ENCODE measurements at places on chromosomes 6 and 20.
A peak's percentile ranks its signal among the peaks of the same experiment; 100 is the strongest.

DNA sequence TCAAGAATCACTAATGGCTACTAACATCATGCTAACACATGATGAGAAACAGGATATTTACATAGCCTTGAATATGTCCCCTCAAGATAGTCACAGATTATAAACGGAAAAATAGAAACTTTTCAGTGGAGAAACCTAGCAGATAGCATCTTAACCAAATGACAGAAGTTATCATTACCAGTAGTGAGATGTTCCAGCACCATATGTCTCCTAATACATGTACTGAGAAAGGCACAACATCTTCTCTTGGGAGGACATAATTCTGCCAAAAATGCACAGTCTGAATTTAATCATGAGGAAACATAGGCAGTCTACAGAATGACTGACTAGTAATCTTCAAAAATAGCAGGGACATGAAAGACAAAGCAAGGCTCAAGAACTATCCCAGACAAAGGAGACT is 19.9 kb upstream of the PRIM2 start:
- DNase-seq = no peak

- no peak for DNase-seq
Observed at GRCh38 chr6:51025082-51025777, 206.6 kb downstream of the TFAP2B start.

DNA sequence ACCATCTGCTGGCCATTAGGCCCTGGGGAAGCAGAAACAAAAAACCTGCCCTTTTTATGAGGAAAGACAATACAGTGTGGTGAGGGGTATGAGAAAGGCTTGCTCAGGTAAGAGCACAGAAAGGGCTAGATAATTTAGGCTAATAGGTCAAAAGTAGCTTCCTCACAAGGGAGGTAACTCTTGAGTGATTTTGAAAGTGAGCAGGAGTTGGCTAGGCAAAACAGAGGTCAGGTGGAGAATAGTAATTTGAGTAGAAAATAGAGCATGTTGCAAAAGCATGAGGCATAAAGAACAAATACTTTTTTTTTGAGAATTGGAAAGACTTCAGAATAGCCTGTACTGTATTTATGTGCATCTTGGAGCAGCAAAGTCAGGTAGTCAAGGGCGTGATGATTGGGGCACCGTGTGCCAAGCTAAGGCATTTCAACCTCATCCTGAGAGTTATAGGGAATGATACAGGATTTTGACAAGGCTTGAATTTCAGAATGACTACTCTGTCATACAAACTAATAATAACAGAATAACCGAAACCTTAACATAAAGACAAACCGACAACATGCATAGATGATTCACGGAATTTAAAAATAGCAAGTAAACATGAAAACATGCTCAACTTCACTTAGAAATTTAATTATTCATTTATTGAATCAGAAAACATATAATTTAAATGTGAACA is 123.0 kb upstream of the ENPP5 start:
- DNase-seq = no peak

DNA sequence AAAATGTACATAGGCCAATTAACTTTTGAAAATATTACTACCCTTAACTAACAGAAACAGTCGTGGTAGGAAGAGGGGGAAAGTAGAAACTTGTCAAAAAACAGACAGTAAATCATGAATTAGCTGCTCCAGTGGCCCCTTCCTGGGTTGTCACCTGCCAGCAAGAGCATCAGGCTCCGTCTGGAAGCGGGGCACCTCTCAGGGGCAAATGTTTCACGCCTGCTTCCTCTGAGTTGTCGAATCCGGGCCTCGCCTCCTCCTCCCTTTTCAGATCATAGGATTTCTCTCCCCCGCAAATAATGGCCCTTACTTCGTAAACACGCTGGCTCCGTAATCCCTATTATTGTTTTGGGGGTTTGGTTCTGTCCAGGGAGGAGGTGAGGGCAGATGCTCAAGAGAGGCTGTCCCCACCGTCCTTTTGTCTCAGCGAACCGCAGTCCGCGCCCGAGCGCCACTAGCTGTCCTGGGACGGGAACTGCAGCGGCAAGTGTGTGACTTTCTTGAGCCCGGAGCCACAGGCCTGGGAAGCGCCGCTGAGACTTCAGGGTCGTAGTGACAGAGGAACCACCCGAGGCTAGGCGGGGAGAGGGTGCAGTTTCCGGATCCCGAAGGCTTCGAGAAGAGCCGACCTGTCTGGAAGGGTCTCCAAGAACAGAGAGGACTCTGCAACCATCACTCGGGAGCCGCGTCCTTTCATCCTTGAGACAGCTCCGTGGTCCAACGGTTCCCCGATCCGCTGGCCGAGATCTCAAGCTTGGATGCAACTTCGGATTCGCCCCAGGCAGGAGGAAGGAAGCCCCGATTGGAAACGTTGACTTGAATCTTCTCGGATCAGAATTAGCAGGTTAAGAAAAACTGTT is 214.5 kb upstream of the ZNF184 start:
- peak; percentile 75 for DNase-seq

GRCh38 chr6:83273596-83273995 is 80.4 kb downstream of the RWDD2A start:
- no peak for DNase-seq

DNA sequence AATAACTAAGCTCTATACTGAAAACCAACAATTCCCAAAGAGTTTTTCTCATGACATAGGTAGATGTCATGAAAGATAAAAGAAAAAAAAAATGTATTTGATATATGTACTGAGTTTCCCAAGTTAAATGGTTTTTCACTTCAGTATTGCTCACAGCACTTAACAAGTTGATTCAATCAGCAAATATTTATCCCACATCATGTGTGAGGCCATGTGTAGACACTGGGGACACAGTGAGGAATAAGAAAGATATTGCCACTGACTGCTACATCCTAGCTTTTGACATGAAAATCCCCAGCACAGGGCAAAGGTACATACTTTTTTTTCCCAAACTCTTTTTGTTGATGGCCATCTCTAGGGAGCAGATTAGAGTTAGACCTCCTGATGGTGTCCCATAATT is 25.3 kb downstream of the SPTLC3 start:
- DNase-seq = no peak

GRCh38 chr6:52389626-52390360 is 27.8 kb downstream of the PAQR8 start:
- peak; percentile 34 for DNase-seq

- DNase-seq = no peak
Observed at GRCh38 chr6:141347086-141347485, 785.6 kb upstream of the GJE1 start.

DNA sequence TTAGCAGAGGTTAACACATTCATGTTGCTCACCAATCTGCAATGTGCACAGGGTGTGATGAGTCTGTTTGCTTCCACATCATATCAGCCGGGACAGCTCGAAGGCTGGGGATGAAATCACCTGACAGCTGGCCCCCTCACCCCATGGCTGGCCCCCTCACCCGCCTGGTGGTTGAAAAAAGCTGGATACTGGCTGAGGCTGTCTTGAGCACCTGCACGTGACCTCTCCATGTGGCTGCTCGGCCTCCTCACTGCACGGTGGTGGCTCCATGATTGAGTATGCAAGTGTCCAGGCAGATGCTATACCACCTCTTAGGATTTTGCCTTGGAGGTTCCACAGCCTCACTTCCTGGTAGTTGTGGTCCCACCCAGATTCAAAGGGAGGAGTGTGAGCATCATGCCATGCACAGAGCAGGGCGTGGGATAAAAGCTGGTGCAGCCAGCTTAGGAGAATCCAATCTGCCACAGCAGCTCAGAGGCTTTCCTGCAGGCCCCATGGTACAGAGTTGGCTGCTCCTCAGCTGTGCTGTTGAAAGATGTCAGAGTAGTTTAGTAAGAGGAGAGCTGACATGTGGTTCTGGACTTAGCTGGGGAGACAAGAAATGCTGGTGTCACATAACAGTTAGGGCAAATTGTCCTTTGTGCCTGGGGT is 29.6 kb upstream of the SYNDIG1 start:
- DNase-seq = no peak

DNA sequence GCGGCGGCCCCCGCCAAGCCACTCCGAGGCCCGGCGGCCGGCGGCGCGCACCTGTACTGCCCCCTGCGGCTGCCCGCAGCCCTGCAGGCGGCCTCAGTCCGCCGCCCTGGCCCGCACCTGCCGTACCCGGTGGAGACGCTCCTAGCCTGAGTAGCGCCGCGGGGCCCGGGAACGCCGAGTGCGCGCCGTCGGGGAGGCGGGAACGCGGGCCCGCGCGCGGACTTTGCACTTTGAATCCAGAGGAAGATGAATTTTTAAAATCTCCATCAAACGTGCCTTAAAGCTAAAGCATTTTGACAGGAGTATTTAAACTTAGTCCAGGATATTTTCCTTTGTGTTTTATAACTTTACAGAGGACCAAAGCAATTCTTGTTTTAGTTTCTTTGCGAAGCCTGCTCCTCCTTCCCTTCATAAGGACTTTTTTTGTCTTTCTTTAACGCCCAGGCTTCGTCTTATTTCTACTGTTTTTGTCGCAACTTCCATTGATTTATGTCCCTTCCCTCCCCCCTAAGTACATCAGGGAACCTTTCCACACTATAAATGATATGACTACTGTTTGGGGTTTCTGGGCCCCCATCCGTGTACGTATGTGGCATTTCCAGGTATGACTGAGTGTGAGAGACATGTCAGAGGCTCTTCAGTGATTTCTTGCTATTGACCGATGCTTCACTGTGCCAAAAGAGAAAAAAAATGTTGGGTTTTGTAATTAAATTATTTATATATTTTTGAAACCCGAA is 2.0 kb downstream of the FOXQ1 start:
- no peak for DNase-seq

All from MV-4-11 (cell line).